ENCODE measurements at places on chromosomes 5 and 9. TPM values are rescaled to one million over a fixed set of nuclear protein-coding genes. Genes with fewer than 3 reads are reported as not detected.

Gene TLN1
- 87.9 TPM for total RNA-seq

Gene FOXD4
- not detected for total RNA-seq

Gene PCDHB3
- total RNA-seq, result 3.4 TPM

Gene PCDHGB1
- total RNA-seq, result 3.9 TPM

Gene GPX3
- 26.4 TPM for total RNA-seq

Gene PCDHA9
- total RNA-seq, result 0.36 TPM
